SK-MEL-5 (cell line): ENCODE measurements at places on chromosomes 1 and 21.
A peak's percentile ranks its signal among the peaks of the same experiment; 100 is the strongest.

GRCh38 chr1:202622388-202622787 lies 87.9 kb downstream of the SYT2 start:
- no peak for DNase-seq

- DNase-seq: no peak
These were observed 47.9 kb downstream of the ELF3 start for GRCh38 chr1:202058001-202058908.

GRCh38 chr1:37478890-37479254 lies 4.5 kb downstream of the ZC3H12A start:
- no peak for DNase-seq

- peak; percentile 61 for DNase-seq
These were observed 12.9 kb downstream of the FAM177B start for GRCh38 chr1:222749927-222750326.

- no peak for DNase-seq
These were observed 5.0 kb upstream of the PPP1R15B start for GRCh38 chr1:204416589-204417073.
